Kasumi-1 (cell line): ENCODE measurements at places on chromosomes 11 and 22.

DNA sequence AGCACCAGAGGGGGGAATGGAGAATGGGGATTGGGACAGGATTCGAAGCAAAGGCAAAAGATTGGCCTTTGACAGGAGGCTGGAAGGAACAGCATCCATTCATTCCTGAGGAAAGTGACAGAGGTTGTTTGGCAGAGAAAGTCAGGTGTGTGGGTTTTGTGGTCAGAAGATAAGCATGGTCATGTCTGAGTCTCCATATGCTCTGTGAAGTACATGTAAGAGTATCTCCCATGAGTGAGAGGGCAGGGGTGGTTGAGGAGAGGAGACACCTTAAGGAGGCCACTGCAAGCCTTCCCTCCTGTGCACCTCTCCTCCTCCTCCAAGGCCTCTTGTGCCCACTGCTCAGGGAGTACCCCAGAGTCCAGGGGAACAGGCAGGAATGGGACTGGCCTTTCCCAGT is 1.9 kb upstream of the NLRP10 start:
- no peak for DNase-seq

GRCh38 chr11:19349340-19350025 is 108.7 kb upstream of the E2F8 start:
- DNase-seq = no peak

- DNase-seq = peak; percentile 54
Measured at GRCh38 chr22:28798810-28799605, 1.4 kb downstream of the XBP1 start.

DNA sequence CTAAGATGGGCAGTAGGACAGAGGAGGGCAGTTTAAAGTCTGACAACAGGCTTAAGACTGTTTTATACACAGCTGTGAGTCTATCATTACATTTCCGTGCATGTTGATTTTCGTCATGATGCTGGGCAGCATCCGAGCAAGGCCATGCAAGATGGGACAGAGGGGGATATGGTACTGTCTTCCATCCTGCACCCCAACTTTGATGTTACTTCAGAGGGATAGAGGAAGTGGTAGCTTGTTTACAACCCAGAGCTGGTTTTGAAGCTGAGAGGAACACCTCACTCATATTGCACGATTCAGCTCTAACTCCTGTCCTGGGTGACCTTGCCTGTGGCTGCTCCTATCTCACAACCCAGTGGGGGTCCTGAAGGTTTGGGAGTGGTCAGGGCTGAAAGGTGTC is 3.0 kb upstream of the SORL1 start:
- DNase-seq = no peak

- no peak for DNase-seq
Measured at GRCh38 chr11:7592711-7593110, 78.9 kb downstream of the PPFIBP2 start.

GRCh38 chr11:6653656-6654055 is 2.0 kb downstream of the DCHS1 start:
- DNase-seq = no peak

- DNase-seq = no peak
Measured at GRCh38 chr22:35592418-35592967, 24.6 kb downstream of the MB start.

GRCh38 chr22:25795478-25795877 is 53.5 kb downstream of the MYO18B start:
- DNase-seq = no peak

GRCh38 chr11:44658506-44658850 is 68.3 kb upstream of the TSPAN18 start:
- DNase-seq = peak; percentile 4

DNA sequence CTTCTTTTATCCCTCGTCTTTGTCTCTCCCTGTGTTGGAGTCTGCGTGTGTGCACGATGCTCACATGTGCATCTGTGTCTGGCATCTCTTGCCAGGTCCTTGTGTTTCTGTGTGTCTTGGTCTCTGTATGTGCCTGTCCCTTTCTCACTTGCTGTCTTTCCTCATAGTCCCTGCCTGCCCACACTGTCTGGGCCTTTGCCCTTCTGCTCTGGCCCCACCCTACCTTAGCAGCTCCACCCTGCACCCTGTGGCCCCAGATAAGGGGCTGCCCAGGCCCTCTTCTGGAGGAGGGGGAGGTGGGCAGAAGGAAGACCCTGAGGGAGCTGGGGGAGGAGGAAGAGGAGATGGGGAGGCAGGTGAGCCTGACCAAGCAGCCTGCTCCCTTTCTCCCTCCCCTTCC is 2.8 kb downstream of the EHBP1L1 start:
- no peak for DNase-seq

DNA sequence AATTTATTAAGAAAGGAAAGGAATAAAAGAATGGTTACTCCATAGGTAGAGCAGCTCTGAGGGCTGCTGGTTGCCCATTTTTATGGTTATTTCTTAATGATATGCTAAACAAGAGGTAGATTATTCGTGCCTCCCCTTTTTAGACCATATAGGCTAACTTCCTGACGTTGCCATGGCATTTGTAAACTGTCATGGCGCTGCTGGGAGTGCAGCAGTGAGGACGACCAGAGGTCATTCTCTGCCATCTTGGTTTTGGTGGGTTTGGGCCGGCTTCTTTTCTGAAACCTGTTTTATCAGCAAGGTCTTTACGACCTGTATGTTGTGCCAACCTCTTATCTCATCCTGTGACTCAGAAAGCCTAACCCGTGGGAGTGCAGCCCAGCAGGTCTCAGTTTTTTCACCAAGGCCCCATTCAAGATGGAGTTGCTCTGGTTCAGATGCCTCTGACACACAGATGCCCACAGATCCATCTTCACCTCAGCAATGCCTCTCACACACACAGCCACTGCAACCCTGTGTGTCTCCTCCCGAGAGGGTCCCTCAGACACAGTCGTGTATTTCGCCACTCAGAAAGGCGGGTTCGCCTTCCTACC is 16.4 kb upstream of the JAM3 start:
- no peak for DNase-seq

GRCh38 chr22:33832558-33833151 is 87.6 kb downstream of the LARGE1 start:
- DNase-seq = no peak

GRCh38 chr22:29626497-29627195 is 23.2 kb downstream of the NF2 start:
- DNase-seq = no peak

GRCh38 chr11:107268977-107269376 is 188.6 kb downstream of the CWF19L2 start:
- DNase-seq = no peak

DNA sequence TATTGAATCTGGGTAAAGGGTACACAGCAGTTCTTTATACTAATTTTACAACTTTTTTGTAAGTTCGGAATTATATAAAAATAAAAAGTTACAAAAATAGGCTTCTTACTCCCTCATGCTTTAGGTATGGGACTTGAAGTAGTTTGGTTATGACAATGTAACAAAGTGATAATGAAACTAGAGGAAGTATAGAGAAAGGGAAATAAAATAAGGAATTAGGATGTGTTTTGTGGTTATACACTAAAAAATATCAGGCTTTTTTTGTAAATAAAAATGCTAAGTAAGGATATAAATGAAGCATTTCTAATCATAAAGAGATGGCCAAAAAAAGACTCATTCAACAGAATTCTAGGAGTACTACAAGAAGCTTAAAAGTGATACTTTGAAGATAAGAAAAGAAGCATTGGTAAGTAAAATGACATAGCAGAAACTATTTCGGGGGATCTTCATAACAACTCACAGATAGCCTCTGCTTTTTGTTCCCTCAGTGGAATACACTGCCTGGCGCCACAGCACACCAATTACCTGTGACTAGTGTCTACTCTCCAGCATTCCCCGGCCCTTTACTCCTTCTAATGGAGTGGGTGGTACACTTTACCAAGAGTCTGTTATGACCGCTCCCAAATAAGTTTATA is 322.7 kb upstream of the PITPNB start:
- no peak for DNase-seq

DNA sequence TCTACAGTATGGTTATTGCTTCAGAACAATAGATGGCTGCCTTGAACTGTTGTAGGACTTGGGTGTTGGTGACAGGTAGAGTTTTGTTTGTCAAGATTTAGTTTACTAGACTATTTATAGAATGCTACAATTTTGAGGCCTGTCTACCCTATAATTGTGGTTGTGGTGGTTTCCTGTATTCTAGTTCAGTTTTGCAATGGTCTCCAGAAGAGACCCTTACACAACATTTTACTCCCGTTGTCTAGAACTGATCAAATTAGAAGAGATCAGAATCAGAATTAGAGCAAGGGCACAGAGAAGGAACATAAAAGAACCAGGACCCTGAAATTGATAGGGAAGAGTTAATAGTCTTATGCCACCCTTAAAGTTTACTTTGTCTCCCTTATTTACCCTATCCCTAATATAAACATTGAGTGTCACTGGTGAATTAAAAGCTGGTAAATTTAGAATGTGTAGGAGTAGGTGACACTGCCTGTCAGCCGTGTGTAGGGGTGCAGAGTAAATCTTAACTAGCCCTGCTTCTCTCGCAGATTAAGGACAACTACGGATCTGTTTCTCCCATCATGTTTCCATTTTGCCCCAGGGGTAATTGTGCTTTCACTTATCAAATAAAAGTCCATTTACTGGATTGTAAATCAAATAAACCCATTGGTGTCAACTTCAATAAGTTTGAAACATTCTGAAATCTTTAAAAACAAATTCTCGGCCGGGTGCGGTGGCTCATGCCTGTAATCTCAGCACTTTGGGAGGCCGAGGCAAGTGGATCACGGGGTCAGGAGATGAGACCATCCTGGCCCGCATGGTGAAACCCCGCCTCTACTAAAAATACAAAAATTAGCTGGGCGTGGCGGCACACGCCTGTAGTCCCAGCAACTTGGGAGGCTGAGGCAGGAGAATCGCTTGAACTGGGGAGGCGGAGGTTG is 10.9 kb upstream of the PHLDB1 start:
- DNase-seq = no peak

GRCh38 chr11:128367573-128367972 is 219.8 kb downstream of the ETS1 start:
- DNase-seq = no peak

DNA sequence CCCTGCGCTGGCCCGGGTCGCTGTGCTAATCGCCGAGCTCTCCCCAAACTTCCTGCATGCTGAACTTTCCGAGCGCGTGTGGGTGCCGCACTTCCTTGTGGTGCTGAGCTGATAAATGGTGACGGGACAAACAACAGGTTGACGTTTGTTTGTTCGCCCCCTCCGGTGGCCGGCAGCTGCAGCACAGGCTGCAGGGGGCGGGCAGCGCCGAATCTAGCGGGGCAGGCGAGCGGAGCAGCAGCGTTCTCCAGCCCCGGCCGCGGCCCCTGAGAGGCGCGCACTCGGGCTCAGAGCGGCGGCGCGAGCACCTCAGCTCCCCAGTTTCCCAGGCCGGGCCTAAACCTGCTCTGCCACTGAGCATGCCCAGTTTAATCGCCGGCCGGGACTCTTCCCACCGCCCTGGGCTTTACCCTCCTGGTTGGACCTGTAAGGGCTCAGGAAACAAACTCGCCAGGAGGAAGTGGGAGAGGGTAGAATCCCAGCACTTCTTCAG is at the start of gene PDGFD:
TSS of gene PDGFD (minus strand) at position 120 of the 493 bp plus-strand sequence.
- peak; percentile 44 for DNase-seq

- no peak for DNase-seq
Measured at GRCh38 chr11:93822359-93822758, 28.1 kb downstream of the VSTM5 start.

DNA sequence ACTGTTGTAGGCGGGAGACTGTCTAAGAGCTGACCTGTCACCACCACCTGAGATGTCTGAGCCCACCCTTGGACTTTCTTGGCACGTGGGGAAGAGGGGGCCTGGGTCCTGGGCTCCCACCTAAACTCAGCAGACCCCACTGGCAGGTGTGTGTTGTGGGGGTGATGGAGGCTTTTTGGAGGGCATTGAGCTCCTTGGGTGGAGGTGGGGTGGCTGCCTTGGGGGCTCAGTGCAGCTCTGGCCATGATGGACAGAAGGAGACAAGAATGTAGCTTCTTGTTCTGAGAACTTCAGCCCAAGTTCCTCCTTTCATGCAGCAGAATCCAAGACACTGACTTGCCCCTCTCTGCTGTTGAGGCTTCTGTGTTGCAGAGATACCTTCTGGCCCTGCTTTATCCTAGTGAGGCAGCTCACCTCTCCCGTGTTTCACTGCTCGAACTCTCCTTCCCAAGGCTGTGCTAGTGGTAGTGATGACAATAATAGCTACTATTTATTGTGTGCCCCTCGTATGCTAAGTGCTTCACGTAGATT is 116.6 kb upstream of the OR4B1 start:
- DNase-seq = no peak

DNA sequence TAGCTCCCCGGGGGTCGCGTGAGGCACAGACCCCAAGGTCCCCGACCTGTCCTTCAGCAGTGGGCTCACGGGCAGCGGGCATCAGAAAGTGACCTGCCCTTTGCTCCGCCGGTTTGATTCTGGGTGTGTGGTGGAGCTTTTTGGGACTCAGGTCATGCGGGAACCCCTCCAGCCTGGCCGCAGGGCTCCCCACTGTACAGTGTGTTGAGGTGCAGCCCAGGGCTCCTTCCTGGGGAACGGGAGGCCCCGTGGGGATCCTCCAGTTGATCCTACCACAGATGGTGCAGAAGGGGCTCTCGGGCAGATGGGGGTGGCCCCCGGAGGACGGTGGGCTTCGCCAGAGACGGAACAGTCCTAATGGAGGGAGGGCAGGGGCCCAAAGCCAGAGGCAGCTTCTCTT is 24.2 kb downstream of the MUC6 start:
- DNase-seq = no peak

GRCh38 chr11:1041471-1041870 is 5.0 kb upstream of the MUC6 start:
- DNase-seq = no peak

- DNase-seq = peak; percentile 42
Measured at GRCh38 chr11:40125054-40125453, 1334.4 kb downstream of the LRRC4C start.

DNA sequence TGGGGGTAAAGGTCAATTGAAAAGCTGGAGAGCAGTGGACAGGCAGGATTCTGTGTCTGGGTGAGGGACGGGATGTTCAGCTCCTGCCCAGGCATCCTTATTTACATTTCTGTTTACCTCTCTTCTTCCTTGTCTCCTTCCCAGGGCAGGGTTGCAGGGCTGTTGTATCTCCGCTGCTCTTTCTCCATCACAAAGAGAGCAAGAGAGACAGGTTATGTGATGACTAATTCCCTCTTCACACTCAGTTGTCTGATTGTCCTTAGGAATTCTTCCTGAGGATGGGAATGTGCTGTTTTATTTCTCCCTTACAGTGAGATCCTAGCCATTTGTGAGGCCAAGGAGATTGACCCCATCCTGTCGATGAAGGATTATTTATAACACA is 104.9 kb downstream of the VPREB1 start:
- no peak for DNase-seq

DNA sequence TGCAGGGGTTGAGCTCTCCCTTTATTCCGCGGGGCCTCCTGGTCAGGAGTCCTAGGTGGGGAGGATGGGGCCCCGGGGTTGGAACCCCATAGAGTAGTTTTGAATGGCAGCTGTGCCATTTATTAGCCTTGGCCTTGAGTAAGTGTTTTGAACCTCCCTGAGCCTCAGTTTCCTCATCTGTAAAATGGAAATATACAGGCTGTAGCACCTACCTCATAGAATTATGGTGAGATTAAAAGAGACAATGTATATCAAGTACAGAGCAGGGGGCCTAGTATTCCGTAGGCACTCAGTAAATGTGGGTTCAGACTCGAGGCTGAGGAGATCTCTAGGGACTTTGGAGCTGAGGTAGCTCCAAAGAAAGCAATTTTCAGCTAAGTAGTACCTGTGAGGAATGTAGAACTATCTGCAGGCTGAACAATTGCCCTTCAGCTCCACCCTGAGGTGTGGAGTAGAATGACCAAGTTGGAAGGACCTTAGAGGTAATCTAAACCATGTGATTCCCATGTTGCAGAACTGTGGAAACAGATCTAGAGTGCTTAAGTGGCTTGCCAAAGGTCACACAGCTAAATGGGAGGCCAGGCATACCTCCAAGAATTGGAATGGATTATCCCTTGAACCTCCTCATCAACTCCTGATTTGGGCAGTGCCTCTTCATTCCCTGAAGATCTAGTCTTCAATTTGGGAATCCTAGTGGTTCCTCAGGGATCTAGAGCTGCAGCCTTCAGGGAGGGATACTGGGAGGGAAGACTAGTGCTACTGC is 682 bp downstream of the PGAP2 start:
- peak; percentile 74 for DNase-seq
